ENCODE measurements at places on chromosomes 7 and 10.

- DNase-seq = no peak
These were observed 567.6 kb downstream of the LRMDA start for GRCh38 chr10:75999001-75999400.

- DNase-seq = no peak
These were observed 476.5 kb upstream of the POT1 start for GRCh38 chr7:125406111-125406510.

GRCh38 chr7:32283546-32283945 is 206.6 kb downstream of the LSM5 start:
- no peak for DNase-seq

- no peak for DNase-seq
These were observed 66.9 kb downstream of the GALNT17 start for GRCh38 chr7:71198887-71199286.

DNA sequence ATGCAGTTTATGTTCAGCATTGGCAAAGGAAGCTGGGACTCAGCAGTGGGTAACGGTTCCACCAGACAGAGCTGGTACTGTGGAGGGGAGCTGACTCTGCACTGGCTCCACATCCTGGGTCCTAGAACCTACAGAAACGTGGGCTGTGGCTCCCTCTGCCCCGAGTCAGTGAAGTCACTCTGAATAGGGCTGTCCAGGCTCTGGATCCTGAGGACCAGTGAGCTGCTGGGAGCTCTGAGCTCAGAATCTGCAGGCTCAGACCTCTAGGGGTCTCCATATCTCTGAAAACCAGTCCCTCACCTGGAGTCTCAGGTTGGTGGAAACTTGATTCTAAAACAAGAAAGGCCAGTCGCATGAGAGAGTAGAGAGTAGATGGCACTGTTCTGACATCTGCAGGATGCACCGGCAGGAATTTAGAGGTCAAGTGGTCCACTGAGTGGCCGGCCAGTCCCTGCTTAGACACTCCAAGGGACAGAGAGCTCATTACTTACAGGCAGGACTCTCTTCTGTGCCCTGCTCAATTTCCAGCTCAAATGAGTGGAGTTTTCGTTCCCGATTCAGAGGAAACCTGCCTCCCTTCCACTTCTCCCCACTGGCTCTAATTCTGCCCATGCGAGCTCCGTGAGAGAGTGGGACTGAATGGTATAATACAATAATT is 18.6 kb downstream of the NPFFR1 start:
- no peak for DNase-seq
